ENCODE measurements at places on chromosomes 13 and 19.
A peak's percentile ranks its signal among the peaks of the same experiment; 100 is the strongest.

DNA sequence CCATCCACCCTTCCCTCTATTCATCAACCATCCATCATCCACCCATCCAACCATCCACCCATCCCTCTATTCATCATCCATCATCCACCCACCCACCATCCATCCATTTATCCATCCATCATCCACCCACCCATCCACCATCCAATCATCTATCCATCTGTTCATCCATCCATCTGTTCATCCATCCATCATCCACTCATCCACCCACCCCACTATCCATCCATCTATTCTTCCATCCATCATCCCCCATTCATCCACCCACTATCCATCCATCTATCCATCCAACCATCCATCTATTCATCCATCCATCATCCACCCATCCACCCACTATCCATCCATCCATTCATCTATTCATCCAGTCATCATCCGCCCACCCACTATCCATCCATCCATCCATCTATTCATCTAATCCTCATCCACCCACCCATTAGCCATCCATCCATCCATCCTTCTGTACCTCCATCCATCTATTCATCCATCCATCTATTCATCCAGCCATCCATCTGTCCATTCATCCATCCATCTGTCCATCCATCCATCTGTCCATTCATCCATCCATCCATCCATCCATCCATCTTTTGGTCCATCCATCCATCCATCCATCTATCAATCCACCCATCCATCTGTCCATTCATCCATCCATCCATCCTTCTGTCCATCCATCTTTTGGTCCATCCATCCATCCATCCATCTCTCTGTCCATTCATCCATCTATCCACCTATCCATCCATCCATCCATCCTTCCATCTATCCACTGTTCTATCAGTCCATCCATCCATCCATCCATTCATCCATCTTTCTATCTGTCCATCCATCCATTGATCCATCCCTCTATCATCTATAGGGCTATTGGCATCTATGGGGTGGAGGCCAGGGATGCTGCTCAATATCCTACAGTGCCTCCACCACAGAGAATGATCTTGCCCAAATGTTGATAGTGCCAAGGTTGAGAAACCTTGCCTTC is 47.5 kb downstream of the CPAMD8 start:
- DNase-seq, result no peak

GRCh38 chr19:41998246-41999020 is 4.4 kb upstream of the ATP1A3 start:
- DNase-seq, result peak; percentile 34

DNA sequence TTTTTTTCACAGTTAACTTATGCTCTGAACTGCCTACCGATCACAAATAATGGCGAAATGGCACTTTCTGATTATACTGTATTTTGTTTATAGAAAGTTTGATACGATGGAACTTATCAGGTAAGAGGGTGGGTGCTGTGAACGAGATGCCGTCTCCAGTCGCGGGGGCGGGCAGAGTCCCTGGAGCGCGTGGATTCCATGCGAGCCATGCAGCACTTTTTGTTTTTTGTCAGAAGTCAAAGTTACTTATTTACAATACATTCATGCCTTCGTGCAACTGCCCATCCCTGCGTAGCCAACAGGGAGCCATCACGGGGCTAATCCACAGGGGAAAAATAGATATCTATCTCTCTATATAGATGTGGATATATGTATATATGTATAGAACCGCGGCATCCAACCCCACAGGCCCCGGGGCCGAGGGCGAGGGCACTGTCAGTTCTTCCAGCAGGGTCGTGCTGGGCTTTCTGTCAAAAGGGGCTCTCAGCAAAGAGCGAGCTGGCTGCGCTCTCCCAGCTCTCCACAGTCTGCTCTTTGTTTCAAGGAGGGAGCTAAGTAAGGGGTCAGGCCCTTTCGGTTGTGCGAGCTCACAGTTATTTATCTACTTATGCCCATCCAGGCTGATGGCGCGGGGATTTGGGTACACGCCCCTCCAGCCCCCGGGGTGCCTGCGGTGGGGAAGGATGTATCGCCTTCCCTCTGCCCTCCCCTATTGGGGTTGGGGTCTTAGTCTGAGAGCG is 3.4 kb downstream of the SLITRK1 start:
- no peak for DNase-seq

DNA sequence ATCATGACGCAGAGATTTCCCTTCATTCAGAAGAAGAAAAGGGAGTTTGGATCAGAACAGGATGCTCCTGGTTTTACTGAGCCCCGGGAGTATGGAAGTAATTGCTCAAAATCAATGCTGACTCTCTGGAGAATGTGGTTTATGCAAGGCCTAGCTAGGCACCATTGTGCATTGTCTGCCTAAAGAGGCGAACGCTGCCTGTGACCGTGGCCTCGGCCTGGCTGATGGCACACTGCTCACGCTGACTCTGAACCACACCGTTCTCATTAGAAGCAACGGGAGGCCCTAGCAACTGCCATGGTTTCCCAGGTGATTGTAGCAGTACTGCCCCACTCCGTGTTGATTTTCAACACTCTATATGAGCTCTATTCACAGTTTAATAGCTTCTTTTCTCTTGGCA is 41.7 kb upstream of the UBL3 start:
- no peak for DNase-seq

GRCh38 chr19:2309734-2310362 is 1.9 kb upstream of the LINGO3 start:
- DNase-seq, result no peak

DNA sequence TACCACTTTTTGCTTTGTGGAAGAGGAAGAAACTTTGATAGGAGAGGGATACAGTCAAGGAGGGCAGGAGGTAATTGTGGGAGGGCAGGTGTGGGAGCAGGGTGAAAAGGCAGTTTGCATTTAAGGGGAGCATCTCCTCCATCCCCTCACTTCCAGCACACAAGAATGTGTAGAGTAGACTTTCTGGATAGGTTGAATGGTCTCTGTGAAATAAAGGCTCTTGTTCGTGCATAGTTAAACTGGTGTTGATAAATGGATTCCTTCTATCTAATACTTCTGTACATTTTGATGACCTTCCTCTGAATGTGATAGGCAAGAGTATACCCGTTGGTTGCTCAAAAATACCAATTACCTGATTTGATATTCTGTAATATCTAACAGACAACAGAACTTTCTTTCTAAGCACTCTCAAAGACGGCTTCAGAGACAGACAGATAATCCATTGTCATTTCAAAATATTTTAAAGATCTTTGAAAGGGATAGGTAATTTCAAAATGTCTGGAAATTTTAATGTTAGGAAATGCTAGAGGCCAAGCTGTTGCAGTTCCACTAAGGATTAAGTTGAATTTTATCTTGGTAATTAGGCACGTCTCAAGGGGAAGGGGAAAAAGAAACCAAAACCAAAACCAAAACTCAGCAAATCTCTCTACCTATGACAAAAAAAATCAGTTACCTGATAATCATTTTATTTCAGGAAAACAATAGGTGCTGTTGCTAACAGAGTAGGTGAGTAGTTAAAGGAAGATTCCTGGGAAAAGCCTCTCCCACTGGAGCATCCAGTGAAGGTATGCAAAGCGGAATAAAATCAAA is 302.6 kb downstream of the COG6 start:
- no peak for DNase-seq

DNA sequence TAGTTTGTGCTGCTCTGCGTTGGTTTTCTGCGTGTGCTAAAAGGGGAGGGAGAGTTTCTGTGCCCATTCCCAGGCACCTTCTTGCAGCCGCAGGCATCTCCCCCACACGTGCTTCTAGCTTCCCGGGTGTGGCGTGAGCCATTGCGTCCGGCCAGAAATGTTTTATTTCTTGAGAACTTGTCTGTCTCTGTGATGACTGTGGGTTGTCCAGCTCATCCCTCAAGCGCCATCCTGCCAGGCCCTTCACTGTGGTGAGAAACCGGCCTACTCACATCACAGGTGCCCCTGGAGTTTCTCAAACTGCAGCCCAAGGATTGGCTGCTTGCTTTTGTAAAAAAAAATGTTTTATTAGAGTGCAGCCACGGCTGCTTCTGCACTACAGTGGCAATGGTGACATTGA is 24.2 kb downstream of the EPN1 start:
- DNase-seq, result no peak

DNA sequence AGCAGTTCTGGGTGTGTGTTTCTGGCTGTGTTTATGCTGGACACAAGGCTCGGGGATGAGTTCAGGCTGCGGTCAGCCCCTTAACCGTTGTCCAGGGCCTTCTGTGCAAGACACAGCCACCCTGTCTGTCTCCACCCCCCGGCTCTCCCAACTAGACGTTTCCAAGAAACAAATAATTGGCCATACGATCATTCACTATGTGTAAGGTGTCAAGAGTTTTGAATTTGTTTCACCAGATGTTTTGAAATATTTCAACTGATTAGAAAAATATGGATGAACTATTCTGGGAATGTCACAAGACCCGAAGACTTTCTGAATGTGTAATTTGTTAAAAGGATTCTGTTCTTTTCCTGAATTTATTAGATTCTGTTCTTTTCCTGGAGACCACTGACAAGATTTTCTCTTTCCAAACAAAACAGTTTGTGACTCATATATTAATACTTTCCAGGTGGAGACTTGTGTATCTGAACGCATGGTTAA is 318.2 kb downstream of the MYO16 start:
- no peak for DNase-seq

- DNase-seq, result peak; percentile 73
Measured at GRCh38 chr19:4380254-4380727, 20.1 kb downstream of the SH3GL1 start.

DNA sequence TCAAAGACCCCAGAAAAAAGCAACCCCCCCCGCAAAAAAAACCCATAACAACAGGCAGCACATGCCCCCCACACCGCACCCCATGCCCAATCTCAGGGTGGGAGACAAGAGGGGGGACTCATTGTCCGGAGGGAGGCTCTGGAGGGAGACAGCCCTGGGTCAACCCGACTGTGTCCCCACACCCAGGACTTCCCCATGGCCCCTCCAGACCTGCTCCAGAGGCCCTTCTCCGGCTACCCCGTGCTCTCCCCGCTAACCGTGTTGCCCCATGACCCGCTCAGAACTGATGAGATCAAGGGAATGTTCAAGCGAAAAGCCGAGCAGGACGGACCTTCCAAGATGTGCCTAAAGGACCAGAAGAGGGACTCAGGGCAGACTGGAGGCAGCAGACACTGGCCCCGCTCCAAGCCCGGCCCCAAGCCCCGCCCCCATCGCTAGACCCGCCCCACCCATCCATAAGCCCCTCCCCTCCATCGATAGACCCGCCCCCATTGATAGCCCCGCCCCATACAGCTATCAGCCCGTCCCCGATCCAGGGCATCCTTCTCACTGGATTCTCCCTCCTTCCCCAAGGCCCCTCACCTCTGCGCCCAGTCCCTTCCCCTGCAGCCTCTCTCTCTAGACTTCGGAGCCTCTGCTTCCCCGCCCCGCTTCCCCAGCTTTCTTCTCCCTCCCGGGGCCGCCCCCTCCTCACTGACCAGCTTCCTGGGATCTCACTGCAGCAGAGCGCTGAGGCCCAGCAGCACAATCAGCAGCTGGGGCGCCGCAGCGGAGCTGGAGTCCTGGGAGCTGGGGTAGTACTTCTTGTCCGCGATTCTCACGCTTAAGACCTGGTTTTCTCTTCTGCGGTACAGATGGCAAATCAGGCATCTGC is 2.2 kb downstream of the BST2 start:
- DNase-seq, result peak; percentile 53

DNA sequence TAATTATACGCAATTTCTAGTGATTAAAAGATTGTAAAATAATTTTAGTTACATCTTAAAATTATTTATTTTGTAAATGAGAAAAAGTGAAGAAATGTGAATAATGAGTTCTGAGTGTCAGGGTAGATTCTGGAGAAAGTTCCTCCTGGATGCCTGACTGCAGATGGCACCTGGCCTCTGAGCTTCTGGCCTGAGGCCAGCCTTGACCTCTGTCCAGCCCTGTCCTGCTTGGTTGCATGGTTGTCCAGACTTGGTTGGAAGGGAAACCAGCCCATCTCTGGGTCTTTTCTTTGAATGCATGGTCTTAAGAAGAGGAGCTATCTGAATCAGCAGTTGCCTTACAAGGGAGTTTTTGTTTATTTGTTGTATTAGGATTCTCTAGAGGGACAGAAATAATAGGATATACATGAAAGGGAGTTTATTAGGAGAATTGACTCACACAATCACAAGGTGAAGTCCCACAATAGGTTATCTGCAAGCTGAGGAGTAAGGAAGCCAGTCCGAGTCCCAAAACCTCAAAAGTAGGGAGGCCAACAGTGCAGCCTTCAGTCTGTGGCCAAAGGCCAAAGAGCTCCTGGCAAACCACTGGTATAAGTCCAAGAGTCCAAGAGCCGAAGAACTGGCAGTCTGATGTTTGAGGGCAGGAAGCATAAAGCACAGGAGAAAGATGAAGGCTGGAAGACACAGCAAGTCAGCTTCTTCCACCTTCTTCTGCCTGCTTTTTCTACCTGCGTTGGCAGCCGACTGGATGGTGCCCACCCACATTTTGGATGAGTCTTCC is 385.8 kb downstream of the ZNF536 start:
- DNase-seq, result no peak

Measured in activated T-cell treated with anti-CD3 and anti-CD28 coated beads, Interleukin-2, amount 50 U/mL, for 1 hour (primary cell).